ENCODE measurements at places on chromosomes 3 and 15. TPM values are rescaled to one million over a fixed set of nuclear protein-coding genes. Genes with fewer than 3 reads are reported as not detected.
A peak's percentile ranks its signal among the peaks of the same experiment; 100 is the strongest.

DNA sequence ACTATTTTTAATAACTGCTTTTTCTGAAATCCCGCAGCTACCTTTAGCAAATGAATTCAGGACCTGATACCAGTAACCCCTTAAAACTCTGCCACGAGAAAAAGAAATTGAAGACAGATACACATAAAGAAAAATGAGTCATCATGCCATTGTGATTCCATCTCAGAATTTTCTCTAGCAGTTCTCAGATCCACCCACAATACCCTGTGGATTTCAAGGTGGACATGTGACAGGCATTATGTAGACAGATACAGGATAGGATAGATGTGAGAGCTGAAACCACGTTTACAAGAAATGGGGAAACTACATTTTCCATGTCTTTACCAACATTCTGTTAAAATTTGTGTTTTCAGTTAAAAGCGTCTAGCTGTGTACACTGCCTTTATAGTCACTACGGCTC is 291.9 kb upstream of the NR2F2 start:
- no peak overlapping the region for H3K4me3 ChIP-seq
- no peak for DNase-seq
- no peaks in the 10 kb centered on the region for H3K36me3 ChIP-seq
- H3K4me1 ChIP-seq = peaks cover 8% of the 10 kb centered on the region
- no peak overlapping the region for H3K27ac ChIP-seq

Gene TRH
- total RNA-seq = not detected

Gene FOXB1
- total RNA-seq = not detected

- no peaks in the 10 kb centered on the region for H3K36me3 ChIP-seq
- no peak overlapping the region for H3K27ac ChIP-seq
- no peak for DNase-seq
- no peaks in the 10 kb centered on the region for H3K4me1 ChIP-seq
Observed at GRCh38 chr3:115628075-115628412, 4.7 kb downstream of the GAP43 start.

GRCh38 chr3:175495331-175495730 is 636.2 kb downstream of the NAALADL2 start:
- H3K4me3 ChIP-seq = no peak overlapping the region
- no peak for DNase-seq
- H3K4me1 ChIP-seq = no peaks in the 10 kb centered on the region
- H3K27ac ChIP-seq = no peak overlapping the region

- H3K4me1 ChIP-seq = no peaks in the 10 kb centered on the region
- H3K36me3 ChIP-seq = no peaks in the 10 kb centered on the region
- no peaks in the 10 kb centered on the region for H3K27me3 ChIP-seq
- no peak overlapping the region for H3K27ac ChIP-seq
- no peak for DNase-seq
Observed at GRCh38 chr3:31345581-31345980, 187.1 kb upstream of the STT3B start.

- peak overlapping the region; percentile 96 for H3K27ac ChIP-seq
- H3K36me3 ChIP-seq = no peaks in the 10 kb centered on the region
- no peak for DNase-seq
- no peaks in the 10 kb centered on the region for H3K27me3 ChIP-seq
Observed at GRCh38 chr3:16883057-16883722, 1.6 kb upstream of the PLCL2 start.

Gene RTP1
- not detected for total RNA-seq

- H3K27me3 ChIP-seq = no peaks in the 10 kb centered on the region
- H3K27ac ChIP-seq = no peak overlapping the region
- H3K36me3 ChIP-seq = no peaks in the 10 kb centered on the region
Observed at GRCh38 chr3:181009225-181009624, 19.7 kb upstream of the DNAJC19 start.

DNA sequence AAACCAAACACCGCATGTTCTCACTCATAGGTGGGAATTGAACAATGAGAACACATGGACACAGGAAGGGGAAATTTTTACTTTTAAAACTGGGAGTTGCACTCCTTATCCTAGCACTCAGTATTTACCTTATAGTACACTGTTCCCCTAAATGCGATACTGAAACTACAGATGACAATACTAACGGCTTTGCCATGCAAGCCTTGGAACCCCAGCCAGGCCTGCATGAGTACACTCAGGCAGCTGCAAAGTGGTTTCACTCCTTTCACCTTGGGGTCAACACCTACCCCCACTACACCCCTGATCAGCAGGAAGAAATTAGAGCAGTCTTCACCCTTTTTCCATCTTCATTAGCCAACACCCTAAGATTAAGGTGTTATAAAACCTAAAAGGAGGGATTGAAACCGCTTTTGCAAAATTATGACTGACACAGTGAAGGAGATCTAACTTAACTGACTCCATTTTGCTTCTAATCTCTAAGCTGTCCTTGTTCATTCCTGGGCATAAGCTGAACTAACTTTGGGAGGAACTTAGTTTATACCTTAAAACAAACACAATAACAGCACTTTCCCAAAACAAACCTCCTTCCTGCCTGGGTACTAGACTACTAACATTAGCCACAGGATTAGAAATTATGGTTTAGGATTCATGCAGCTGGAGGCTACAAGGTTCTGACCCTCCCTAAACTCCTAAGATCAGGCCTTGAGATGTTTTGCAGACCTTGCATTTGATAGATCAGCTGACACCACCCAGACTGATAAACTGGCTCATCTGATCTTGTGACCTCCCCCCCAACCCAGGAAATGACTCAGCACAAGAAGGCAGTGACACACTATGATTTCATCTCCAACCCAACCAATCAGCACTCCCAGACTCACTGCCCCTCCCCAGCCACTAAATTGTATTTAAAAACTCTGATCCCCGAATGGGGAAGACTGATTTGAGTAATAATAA is 452.1 kb upstream of the PPP2R3A start:
- H3K27ac ChIP-seq = no peak overlapping the region
- no peaks in the 10 kb centered on the region for H3K4me1 ChIP-seq
- H3K4me3 ChIP-seq = no peak overlapping the region
- no peaks in the 10 kb centered on the region for H3K27me3 ChIP-seq
- no peak for DNase-seq

Gene CNTN3
- 3.6 TPM for total RNA-seq

- no peak for DNase-seq
- H3K27me3 ChIP-seq = no peaks in the 10 kb centered on the region
- H3K4me1 ChIP-seq = no peaks in the 10 kb centered on the region
- H3K27ac ChIP-seq = no peak overlapping the region
Observed at GRCh38 chr3:127857333-127857732, 35.0 kb upstream of the MGLL start.

Gene ANKRD34C
- total RNA-seq = not detected

DNA sequence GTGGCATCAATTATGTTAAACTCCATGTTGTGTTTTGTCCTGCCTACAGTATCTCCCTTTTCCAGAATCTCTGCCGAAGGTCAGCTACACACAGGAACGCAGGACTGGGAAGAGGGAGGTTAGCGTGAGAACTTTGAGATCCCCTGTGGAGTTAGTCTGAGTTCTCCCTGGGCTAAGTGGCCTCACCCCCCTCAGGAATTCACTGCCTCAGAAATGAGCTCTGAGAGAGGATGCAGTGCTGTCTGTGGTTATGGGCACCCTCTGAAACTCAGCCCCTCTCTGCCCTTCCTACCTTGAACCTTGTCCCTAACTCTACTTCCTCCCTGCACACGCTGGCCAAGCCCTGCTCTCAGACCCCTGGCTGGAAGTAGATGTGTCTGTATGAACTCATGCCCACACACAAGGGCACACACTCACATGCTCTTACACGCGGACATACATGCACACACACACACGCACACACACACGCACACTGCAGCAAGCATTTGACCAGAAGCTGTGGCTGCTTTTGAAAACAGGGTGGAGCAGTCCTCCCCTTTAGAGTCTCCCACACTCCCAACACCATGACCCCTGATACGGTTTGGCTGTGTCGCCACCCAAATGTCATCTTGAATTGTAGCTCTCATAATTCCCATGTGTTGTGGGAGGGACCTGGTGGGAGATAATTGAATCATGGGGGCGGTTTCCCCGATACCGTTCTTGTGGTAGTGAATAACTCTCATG is 5.3 kb upstream of the VIPR1 start:
- no peak for DNase-seq
- no peaks in the 10 kb centered on the region for H3K27me3 ChIP-seq
- H3K4me3 ChIP-seq = no peak overlapping the region
- H3K36me3 ChIP-seq = no peaks in the 10 kb centered on the region

Gene MUC4
- not detected for total RNA-seq
